OCI-LY7 (cell line): ENCODE measurements at places on chromosomes 3 and 15.

- DNase-seq, result no peak
Measured at GRCh38 chr3:42157540-42158538, 66.7 kb downstream of the TRAK1 start.

- DNase-seq, result no peak
Measured at GRCh38 chr15:70358871-70359647, 261.3 kb upstream of the TLE3 start.

- DNase-seq, result no peak
Measured at GRCh38 chr3:9673082-9673481, 23.8 kb downstream of the MTMR14 start.

- DNase-seq, result no peak
Measured at GRCh38 chr15:89659295-89659694, 4.0 kb upstream of the KIF7 start.

- no peak for DNase-seq
Measured at GRCh38 chr3:87305517-87305916, 29.1 kb upstream of the POU1F1 start.

- DNase-seq, result no peak
Measured at GRCh38 chr15:58604455-58604923, 145.0 kb downstream of the ADAM10 start.

DNA sequence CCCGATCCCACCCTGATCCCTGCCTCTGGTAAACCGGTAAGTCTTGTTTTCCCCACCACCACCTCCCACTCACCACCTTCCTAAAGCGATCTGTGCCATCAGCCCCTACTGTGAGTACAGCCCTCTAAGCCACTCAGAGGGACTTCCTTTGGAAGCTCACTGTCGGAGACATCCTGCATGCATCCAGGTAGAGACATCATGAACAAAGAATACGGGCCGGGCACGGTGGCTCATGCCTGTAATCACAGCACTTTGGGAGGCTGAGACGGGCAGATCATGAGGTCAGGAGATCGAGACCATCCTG lies 13.7 kb upstream of the PCSK6 start:
- DNase-seq, result no peak

- no peak for DNase-seq
Measured at GRCh38 chr15:43132830-43133429, 456 bp upstream of the TMEM62 start.

- no peak for DNase-seq
Measured at GRCh38 chr3:114558271-114558670, 264.4 kb downstream of the TIGIT start.

GRCh38 chr15:51097553-51098330 lies 3.0 kb upstream of the TNFAIP8L3 start:
- no peak for DNase-seq

DNA sequence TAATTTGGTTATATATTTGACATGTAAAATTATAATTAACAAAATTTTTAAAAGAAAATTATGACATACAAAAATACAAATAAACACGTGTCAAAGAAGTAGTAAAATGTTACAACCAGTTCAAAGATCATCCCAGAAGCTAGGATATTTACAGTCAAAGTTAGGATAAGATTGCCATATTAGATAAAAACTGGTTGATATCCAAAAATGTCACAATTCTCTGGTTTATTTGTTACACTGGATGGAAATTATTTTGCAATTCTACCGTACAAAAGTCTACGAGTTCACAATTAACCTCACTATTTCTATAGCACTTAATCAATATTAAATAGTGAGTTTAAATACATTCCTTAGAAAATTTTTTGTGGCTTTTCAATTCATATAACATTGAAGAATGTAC lies 673.8 kb downstream of the GBE1 start:
- DNase-seq, result no peak

GRCh38 chr15:44243829-44244228 lies 44.7 kb upstream of the GOLM2 start:
- no peak for DNase-seq

- no peak for DNase-seq
Measured at GRCh38 chr3:133734305-133734704, 11.9 kb upstream of the TF start.

DNA sequence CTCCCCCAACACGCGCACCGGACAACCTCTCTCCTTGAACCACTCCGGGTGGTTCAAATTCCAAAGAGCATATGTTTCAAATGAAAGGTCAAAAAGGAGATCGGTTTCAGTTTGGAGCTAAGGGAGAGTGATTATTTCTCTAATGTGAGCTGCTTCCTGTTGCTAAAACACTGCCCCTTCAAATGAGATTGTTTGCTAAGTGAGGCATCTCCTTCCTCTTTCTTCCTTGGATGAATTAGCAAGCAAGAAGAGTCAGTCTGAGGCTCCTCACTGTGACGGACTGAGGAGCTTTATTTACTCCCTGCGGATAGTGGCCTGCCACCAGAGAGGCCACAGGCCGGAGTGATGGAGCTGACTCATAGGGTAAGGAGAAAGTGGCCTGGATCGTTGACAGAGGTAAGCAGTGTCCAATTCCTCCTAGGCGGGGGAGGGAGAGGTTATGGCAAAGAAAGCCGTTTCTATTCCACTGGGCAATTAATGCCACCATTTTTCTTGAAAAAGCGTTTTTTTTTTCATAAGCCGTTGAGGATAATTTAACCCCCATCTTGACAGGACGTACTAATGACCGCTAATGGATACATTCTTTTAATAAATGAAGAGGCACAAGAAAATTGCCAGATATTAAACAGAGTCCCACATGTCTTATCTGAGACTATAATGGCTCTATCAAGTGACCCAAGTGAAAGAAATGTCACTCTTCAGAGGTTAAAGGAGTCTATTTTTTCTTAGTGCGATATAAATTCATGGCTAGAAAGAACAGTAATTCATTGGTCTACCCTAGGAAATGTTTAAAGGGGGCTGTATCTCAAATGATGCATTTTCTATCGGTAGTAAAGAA lies 167.0 kb upstream of the ANKRD28 start:
- no peak for DNase-seq

DNA sequence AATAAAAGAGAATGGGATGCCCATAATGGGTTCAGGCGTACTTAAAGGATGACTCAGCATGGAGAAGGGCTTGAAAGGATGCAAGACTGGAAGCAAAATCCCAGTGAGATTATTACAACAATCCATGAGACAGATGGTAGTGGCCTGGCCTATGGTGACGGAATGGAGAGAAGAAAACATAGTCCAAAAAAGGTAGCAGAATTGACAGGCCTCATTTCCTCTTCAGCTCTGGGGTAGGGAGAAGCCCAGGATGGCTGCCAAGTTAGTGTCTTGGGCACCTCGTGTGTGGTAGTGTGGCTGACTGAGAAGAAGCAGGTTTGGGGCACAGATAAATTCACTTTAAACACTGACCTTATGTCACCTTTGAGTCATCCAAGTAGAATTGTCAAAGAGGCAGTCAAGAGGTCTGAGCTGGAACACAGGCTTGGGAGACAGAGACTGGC lies 18.1 kb downstream of the MB21D2 start:
- DNase-seq, result no peak

GRCh38 chr3:146125951-146126350 lies 35.0 kb downstream of the PLOD2 start:
- no peak for DNase-seq

DNA sequence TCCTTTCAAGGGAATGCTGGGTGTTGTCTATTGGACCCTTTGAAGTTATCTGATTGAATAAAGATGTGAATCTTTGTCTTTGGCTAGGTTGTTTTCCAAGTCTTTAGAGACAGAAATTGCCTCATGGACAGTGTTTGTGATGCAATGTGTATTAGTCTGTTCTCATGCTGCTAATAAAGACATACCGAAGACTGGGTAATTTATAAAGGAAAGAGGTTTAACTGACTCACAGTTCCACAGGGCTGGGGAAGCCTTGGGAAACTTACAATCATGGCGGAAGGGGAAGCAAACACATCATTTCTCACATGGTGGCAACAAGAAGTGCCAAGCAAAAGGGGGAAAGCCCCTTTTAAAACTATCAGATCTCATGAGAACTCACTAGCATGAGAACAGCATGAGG lies 88.8 kb upstream of the PLXND1 start:
- DNase-seq, result no peak
